ENCODE measurements at places on chromosomes 3 and 15. TPM values are rescaled to one million over a fixed set of nuclear protein-coding genes. Genes with fewer than 3 reads are reported as not detected.

DNA sequence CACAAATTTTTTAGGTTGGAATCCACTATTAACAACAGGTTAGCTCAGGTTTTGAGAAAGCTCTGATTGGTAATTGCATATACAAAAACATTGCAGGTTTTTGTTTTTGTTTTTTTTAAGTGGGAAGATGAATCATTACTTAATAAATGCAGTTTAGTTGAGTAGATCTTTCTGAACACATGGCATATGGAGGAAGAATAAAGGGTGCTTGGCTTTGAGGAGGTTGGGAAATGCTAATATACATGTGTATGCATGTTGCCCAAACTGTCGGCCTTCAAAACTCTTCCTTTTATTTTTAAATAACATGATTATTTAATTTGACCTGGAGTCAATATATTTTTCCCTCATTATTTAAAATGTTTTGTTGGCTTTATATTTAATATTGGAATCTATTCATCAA lies 32.8 kb downstream of the ZBTB38 start:
- DNase-seq = no peak
- H3K27ac ChIP-seq = peak overlapping the region; percentile 85
- H3K4me1 ChIP-seq = peaks cover 30% of the 10 kb centered on the region
- H3K4me3 ChIP-seq = peak overlapping the region; percentile 22

DNA sequence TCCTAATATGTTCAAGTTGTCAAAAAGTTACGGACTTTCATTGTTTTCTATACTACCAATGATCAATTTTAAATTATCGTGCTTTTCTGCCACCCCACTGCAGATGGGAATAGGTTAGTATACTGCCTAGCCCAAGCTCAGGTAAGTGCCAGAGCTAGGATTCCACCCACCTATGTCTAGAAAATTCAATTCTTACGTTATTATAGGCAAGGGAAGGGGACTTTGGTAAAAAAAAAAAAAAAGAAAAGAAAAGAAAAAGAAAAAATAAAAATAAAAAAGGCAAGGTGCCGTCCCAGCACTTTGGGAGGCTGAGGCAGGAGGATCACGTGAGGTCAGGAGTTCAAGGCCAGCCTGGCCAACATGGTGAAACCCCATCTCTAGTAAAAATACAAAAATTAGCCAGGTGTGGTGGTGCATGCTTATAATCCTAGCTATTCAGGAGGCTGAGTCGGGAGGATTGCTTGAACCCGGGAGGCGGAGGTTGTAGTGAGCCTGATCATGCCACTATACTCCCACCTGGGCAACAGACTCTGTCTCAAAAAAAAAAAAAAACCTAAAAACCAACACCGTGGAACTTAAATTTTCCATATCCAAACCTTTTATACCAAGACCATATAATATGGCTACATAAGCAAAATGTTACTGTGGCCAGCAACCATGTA lies 1.3 kb downstream of the RPL22L1 start:
- DNase-seq = no peak
- peaks cover 26% of the 10 kb centered on the region for H3K4me1 ChIP-seq
- peak overlapping the region; percentile 92 for H3K4me3 ChIP-seq
- H3K36me3 ChIP-seq = peaks cover 27% of the 10 kb centered on the region
- no peaks in the 10 kb centered on the region for H3K27me3 ChIP-seq
- peak overlapping the region; percentile 98 for H3K27ac ChIP-seq

DNA sequence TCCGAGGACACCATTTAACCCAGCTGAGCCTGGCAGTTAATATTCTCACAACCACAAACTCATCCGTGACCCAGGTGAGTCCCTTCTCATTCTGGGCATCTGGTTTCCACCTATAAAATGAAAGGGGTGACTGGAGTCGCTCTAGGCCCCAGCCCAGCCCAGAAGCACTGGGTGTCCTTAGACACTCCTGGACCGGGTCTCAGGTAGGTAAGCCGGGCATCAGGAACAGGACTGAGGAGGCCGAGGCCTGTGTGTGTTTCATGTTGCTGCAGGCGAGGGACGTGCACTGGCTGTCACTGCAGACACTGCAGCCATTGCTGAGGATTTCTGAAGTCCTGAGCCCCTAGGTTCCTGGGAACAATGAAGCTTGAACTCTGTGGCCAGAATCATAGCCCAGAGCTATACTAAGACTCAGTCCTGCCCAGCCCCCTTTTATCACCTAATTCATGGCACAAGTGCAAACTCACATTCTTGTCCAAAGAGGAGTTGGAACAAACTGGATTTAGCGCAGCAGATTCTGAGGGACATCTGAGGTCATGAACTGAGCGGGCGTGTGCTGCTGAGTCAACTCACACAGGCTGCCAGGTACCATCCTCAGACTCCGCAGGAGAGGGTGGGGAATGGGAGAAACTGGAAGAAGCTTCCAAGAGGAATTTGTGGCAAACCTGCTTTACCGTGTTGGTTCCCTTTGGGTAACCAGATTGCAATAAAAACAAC lies 184.9 kb downstream of the FAM43A start:
- H3K36me3 ChIP-seq = no peaks in the 10 kb centered on the region
- no peak overlapping the region for H3K4me3 ChIP-seq
- H3K4me1 ChIP-seq = peaks cover 30% of the 10 kb centered on the region
- DNase-seq = no peak

DNA sequence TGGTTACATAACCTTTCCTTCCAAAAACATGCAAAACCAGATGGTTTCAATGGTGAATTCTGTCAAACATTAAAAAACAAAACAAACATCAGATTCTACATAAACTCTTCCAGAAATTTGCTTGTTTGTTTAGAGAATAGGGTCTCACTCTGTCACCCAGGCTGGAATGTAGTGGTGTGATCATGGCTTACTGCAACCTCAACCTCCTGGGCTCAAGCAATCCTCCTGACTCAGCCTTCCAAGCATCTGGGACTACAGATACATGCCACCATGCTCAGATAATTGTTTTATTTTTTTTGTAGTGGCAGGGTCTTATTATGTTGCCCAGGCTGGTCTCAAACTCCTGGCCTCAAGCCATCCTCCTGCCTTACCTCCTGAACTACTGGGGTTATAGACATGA lies 36.1 kb downstream of the FBXL2 start:
- peaks cover 35% of the 10 kb centered on the region for H3K36me3 ChIP-seq
- no peaks in the 10 kb centered on the region for H3K27me3 ChIP-seq
- no peak overlapping the region for H3K4me3 ChIP-seq
- peak overlapping the region; percentile 42 for H3K27ac ChIP-seq

DNA sequence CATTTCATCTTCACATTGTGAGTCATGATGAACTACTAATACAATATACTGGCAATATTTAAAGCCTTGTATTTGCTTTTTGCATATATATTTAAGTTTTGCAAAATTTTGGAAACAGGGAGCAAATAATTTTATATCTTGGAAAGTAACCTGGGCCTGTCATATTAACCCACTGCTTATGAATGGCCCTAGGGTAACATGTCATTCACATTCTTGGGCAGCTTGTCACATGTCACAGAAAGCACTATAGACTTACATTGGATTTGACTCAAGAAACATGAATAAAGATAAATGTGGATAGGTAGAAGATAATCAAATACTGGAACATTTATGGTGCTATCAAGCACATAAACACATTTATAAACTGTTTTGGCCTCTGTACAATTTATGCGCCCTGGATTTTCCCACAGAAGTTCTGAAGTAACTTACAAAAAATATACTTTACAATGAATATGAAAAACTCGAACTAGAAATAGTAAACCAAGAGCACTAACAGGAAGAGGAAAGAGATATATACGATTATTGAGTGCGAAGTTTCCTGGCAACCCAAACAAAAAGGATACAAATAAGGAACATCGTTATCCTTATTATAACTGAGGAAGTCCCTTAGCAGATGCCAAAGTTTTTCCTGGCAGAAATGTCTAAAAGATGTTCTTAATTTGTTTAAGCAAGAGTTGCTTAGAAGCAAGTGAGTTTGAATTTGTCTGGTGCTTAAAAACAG lies 257.2 kb downstream of the RBMS3 start:
- no peak overlapping the region for H3K4me3 ChIP-seq
- peaks cover 3% of the 10 kb centered on the region for H3K36me3 ChIP-seq
- no peaks in the 10 kb centered on the region for H3K27me3 ChIP-seq
- no peak overlapping the region for H3K27ac ChIP-seq
- peaks cover 7% of the 10 kb centered on the region for H3K4me1 ChIP-seq

DNA sequence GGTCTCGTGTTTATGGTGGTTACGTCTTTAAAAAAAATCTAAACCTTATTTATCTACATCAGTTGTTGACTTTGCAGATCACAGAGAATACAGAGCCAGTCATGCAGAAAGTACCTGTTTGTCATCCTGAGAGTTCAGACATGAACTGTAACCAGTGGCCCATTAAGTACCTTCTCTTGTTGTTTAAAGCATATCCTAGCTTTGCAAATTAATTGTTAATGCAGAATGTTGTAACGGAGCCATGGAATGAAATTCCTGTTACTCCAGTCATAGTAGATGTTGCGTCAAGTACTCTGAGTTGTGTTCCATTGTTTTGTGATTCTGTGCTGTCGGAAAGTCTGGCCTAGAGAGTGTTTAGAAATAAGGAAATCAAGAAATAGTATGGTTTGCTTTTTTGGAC lies 205.2 kb downstream of the RBMS3 start:
- H3K36me3 ChIP-seq = peaks cover 17% of the 10 kb centered on the region
- no peak for DNase-seq
- no peaks in the 10 kb centered on the region for H3K27me3 ChIP-seq
- peaks cover 10% of the 10 kb centered on the region for H3K4me1 ChIP-seq

- no peaks in the 10 kb centered on the region for H3K36me3 ChIP-seq
- no peak for DNase-seq
- H3K4me1 ChIP-seq = peaks cover 30% of the 10 kb centered on the region
- H3K27me3 ChIP-seq = no peaks in the 10 kb centered on the region
These were observed 41.0 kb upstream of the PPP2R3A start for GRCh38 chr3:135924506-135924905.

- H3K4me3 ChIP-seq = no peak overlapping the region
- no peaks in the 10 kb centered on the region for H3K36me3 ChIP-seq
- DNase-seq = no peak
- no peaks in the 10 kb centered on the region for H3K4me1 ChIP-seq
- H3K27me3 ChIP-seq = no peaks in the 10 kb centered on the region
- H3K27ac ChIP-seq = no peak overlapping the region
These were observed 8.2 kb downstream of the RBPMS2 start for GRCh38 chr15:64767203-64767602.

DNA sequence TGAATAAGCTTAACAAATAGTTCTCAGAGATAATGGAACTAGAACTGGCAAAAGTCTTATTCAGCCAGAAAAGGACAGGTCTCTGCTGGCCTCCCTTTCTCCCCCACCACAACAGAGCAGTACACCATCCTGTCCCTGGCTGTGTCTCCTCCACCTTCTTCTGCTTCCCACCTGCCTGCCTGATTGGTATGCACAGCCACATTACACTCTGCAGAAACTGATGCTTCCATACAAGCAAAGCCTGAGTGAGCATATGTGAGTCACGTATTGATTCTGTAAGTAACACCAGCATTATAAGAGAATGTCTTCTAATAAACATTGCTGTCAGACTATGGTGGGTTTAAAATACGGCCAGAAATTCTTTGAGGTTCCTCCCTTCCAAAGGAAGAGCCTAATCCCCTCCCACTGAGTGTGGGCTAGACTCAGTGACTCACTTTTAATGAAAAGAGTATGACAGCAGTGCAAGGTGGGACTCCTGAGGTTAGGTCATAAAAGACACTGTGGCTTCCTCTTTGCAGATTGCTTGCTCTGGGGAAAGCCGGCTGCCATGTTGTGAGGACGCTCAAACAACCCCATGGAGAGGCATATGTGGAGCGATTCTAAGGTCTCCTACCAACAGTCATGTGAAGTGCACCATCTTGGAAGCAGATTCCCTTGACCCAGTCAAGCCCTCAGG lies 44.4 kb downstream of the ANXA2 start:
- peak overlapping the region; percentile 81 for H3K27ac ChIP-seq
- DNase-seq = no peak
- peaks cover 86% of the 10 kb centered on the region for H3K36me3 ChIP-seq
- no peak overlapping the region for H3K4me3 ChIP-seq
- peaks cover 75% of the 10 kb centered on the region for H3K4me1 ChIP-seq

DNA sequence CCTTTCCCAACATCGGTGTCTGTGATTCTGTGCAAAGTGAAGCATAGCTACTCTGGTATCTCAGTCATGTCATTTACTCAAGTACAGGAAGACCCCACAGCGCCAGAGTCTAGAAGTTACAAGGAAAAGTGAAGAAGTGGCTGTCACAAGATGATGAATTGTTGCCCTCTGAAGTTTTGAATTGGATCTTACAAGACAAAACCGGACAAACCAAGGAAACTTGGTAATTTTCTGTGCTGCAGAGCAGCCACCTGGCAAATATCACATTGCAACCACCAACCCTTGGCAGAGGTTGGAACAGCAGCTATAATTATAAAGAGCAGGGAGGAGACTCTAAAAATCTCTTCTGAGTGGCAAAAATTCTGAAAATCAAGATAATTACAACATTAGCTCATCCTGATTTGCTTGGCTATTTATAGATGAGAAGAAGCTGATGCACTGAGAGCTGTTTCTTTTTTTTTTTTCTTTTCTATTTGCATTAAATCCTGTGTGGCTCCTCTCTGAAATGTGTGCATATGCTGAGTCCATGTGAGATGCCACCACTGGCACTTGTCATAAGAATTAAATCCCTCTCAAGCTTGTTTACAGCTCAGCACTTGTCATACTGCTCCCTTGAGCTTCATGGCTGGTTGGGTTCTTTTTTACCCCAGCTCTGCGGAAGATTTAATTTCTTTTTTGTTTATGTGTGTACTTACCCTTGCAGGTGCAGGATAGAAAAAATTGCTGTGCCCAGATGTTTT lies 68.0 kb upstream of the MNS1 start:
- DNase-seq = no peak
- H3K27ac ChIP-seq = no peak overlapping the region
- H3K27me3 ChIP-seq = peaks cover 4% of the 10 kb centered on the region
- H3K4me1 ChIP-seq = peaks cover 4% of the 10 kb centered on the region
- H3K36me3 ChIP-seq = no peaks in the 10 kb centered on the region

CNTN6 gene
- 28.8 TPM for total RNA-seq

CCDC9B gene
- total RNA-seq = 21.6 TPM

SRGAP3 gene
- 1.5 TPM for total RNA-seq

All from osteocyte (in vitro differentiated cells).